ENCODE measurements at places on chromosomes 12 and 14.

- DNase-seq, result no peak
These were observed 1.7 kb upstream of the LIN7A start for GRCh38 chr12:80939231-80939950.

- no peak for DNase-seq
These were observed 8.8 kb upstream of the CHGA start for GRCh38 chr14:92914087-92914656.

GRCh38 chr12:3357950-3358525 lies 133.0 kb upstream of the PRMT8 start:
- DNase-seq, result no peak

- peak; percentile 65 for DNase-seq
These were observed 65.4 kb downstream of the C14orf132 start for GRCh38 chr14:96104469-96105057.

GRCh38 chr12:24838531-24838950 lies 110.4 kb downstream of the BCAT1 start:
- DNase-seq, result no peak

DNA sequence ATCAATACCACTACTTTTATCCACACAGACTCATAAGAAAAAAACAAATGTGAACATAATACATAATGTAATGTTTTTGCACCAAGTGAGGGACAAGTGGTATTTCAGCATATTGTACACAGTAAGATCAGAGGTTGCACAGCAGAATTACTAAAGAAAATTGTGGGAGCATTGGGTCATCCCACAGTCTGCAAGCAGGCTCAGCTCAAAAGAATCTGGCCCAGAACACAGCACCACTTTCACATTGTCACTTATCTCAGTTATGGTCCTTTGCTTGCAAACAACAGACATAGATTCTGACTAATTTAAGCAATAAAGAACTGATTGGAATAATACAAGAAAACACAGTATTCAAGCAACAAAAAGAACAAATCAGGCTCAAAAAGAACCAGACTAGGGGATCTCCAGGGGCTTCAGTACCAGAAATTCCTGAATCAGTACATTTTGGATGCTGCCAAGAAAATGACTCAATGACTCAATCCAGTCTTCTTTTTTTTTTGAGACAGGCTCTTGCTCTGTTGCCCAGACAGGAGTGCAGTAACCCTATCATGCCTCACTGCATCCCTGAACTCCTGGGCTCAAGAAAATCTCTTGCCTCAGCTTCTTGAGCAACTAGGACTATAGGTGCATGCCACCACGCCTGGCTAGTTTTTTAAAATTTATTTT lies 42.9 kb upstream of the EEA1 start:
- no peak for DNase-seq

- DNase-seq, result no peak
These were observed 32.9 kb upstream of the SPTLC2 start for GRCh38 chr14:77649326-77649725.

DNA sequence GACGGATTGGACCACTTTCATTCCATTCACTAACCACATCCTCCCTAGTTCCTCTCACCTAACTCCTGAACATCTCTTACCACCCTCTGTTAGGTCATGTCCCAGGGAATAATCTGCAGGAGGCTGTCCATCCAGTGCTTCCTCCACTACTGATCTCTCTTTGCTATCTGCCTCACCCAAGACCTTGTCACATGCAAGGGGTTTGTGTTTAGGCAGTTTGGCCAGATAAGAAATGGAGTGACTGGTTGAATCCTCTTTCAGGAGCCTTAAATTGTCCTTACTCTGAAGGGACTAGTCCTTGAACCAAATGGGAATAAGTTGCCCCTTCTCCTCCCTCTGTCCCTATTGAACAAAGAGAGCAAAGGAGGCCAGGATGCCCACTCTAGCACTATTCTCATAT lies 249.2 kb upstream of the BTG1 start:
- DNase-seq, result no peak

DNA sequence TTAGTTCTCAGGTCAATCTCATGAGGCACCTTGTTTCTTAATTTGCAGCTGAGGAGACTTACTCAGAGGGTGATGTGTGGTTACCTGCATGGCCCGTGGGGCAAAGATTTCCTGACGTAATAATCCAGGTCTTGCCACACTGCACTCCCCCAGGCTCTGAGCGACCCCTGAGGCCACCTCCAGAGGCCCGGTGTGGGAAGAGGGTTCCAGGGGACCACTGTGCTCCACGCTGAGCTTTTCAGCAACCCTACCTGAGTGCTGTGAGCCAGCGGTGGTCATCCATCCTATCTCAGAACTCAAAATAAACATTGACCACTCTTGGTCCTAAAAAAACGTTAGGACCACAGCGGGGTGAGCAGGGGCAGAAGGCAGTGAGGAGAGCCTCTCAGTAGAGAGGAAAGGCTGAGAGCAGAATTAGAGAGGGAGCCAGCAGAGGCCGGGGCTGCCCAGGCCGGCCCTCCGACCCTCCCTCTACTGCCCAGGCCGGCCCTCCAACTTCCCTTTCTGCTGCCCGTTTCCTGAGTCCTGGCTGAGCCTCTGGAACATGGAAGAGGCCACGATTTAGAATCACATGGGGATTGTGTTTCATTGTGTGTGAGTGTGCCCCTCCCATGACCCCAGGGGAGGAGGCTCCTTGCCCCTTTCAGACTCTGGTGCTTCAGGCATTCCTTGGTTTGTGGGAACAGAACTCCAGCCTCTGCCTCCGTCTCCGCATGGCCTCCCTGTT lies 188.2 kb upstream of the DIO3 start:
- no peak for DNase-seq

DNA sequence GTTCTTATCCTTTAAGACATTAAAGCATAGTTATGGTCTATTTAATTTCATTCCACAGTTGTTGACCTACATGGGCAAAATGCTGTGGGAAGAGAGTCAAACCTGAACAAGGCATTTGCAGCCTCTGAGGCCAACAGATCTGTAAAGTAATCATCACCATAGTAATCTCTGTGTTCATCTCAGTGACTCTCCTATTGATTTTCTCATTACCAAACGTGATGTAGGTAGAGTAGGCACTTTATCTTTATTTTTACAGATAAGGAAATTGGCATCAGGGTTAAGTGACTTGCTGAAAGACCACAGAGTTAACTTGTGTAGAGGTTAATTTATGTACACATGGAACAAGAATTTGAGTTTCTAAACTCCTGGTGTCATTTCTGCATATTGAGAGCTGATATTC lies 203.0 kb downstream of the ESR2 start:
- DNase-seq, result no peak

- no peak for DNase-seq
These were observed 32.6 kb downstream of the USP15 start for GRCh38 chr12:62292761-62293344.

DNA sequence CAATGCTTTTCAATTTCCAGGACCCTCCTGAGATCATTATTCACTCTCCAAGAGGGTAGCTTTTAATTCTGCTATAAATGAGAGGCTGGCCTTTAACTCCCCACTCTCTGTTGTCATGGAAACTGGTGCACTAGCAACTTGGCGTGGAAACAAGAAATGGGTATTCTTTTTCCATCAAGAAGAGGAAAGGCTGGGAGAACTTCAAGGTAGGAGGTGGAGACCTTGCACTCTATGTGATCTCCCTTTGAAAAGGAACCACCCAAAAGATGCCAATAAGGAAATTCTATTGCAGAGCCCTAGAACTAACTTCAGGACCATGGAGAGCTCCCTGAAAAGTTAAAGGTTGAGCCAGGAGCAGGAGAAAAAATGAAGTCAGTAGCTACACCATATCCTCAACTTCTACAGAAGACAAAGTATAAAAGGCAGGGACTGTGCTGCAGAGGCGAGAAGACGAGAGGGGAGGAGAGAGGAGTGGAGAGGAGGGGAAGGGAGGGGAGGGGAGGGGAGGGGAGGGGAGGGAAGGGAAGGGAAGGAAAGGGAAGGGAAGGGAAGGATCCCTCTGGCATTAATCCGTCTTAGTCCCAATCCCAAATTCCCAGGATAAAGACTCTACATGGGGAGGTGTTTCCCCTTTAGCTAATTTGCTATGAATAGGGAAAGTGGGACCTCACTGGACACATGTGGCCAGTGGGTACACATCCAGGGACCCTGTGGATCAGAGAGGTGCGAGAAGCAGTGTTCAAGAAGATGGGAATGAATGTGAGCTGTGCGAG lies 46.7 kb upstream of the FICD start:
- DNase-seq, result no peak

- DNase-seq, result no peak
These were observed 647.1 kb upstream of the FLRT2 start for GRCh38 chr14:84882830-84883229.

GRCh38 chr14:63852271-63852816 lies 460 bp upstream of the SYNE2 start:
- no peak for DNase-seq

GRCh38 chr12:53171725-53172329 lies 8.7 kb upstream of the ZNF740 start:
- DNase-seq, result no peak

GRCh38 chr12:48110691-48111311 lies 4.9 kb upstream of the SENP1 start:
- no peak for DNase-seq

GRCh38 chr12:83010169-83010804 lies 323.6 kb downstream of the TMTC2 start:
- DNase-seq, result no peak

DNA sequence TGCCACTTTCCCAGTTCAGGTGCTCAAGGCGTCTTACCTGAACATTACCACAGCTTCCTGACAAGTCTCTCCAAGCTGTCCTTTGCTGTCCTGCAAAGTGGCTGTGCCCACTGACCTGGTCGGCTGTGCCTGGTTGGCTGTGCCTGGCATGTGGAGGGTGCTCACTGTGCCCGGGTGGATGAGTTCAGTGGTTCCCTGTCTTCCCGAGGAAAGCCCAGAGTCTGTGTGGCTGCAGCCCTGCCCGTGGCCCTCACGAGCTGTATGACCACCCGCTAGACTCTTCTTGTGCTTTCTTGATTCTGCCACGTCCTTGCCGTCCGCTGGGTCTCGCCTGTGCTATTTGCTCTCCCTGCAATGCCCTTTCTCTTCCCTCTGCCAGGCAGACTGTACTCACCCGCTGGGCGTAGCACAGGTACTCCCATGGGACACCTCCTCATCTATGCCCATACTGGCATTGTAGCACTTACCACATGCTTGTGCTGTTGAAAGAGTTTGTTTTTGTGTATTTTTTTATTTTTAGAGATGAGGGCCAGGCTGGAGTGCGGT lies 95.9 kb downstream of the TSPAN9 start:
- no peak for DNase-seq

Measured in omental fat pad (tissue), 4 donors.